ENCODE measurements at places on chromosomes 3 and 15.

GRCh38 chr3:156978481-156978961, 152.4 kb downstream of the LEKR1 start:
- no peak for DNase-seq

GRCh38 chr3:57068437-57069089, 8.1 kb downstream of the SPATA12 start:
- DNase-seq: no peak

DNA sequence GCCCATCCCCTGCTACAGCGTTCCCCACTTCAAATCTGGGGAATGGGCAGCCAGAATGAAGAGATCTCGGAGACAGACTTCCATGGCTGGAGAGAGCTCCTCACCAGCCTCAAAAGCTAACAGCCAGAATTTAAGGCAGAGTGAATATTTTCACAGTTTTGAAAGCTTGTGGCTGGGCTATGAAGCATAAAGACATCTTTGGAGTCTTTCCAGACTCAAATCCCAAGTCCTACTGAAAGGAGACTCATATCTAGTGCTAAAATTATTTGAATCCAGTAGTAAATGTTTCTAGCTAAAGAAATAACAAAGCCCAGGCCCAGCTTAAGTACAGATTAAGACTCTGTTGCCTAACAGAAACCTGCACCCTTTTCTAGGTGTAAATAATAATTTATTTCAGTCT, 628.4 kb upstream of the ALCAM start:
- DNase-seq: no peak

- DNase-seq: no peak
These were observed 1160.5 kb downstream of the IGSF11 start for GRCh38 chr3:117874028-117874690.

DNA sequence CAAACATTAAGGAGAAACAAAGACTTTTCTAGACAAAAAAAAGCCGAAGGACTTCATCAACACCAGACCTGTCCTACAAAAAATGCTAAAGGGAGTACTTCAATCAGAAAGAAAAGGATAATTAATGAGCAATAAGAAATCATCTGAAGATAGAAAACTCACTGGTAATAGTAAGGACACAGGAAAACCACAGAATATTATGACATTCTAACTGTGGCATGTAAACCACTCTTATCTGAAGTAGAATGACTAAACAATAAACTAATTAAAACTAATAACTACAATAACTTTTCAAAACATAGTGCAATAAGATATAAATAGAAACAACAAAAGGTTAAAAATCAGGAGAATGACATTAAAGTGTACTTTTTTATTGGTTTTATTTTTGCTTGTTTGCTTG, 584.5 kb upstream of the CCDC54 start:
- DNase-seq: no peak

DNA sequence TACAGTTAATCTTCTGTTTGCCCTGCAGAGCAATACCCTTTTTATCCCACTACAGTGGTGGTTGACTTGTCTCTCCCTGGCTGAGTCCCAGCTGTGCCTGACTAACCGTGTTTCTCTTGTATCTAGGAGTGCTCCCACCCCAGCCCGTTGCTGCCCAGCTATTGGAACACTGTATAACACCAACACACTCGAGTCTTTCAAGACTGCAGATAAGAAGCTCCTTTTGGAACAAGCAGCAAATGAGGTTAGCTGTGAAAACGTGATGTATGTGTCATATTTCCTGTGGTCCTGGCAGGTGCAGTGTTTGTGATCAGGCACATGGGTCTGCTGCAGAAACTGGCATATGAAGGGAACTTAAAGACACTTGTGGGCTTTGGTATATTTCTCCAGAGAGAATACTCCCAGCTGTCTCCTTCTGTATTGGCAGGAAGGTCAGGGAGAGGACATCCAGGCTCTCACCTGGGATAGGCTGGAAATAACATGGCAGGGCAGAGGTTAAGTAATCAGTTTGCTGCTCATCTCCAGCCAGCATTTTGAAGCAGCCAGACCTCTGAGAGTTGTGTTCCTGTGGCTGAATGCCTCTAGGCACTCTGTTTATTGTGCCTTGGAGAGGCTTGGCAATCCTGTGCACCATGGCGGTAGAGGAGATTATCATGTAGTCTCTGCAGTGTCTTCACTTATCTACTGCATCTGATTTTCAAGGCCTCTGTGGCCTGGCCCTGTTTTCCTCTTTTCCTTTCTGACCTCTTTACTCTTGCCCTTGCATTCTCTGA, 34.8 kb downstream of the ATG7 start:
- no peak for DNase-seq

DNA sequence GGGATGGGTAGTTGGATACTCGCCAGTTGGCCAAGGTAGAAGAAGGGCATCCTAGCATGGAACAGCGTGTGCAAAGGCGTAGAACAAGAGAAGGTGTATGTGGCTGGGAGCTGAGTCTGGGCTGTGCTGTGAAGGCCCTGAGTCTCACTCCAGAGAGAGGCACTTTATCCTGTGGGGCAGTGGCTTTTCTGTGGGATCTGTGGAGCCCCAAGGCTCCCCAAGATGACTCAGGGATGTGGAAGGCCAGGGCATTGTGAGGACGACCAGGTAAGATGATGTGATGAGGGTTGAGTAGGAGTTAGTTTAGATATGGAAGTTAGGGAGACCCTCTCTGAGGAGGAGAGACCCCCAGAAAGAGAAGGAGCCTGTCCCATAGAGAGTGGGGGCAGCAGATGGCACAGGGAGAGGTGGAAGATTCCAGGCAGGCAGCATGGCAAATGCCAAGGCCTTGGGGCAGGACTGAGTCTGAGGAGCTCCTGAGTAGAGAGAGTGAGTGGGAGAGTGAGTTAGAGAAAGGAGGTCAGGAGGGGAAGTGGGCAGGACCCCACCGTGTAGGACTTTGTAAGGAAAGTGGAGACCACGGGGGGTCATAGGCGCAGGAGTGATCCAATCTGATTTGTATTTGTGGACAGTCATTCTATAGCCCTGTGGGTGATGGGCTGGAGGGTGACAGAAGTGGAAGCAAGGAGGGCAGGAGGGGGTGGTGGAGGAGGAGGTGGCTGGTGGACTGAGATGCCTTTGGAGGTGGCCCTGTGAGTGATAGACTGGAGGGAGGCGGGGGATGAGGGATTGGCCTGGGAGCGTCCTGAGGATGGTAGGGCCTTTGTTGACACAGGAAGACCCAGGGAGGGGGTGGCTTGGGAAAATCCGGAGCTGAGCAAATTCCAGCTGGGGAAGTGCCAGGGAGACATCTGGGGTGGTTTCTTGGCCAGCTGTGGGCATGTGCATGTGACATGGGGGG, 50.3 kb downstream of the FBLN2 start:
- DNase-seq: no peak

GRCh38 chr3:169227911-169228310, 435.6 kb downstream of the MECOM start:
- DNase-seq: no peak

GRCh38 chr3:69890084-69890483, 109.4 kb upstream of the SAMMSON start:
- no peak for DNase-seq

- DNase-seq: no peak
These were observed 58.6 kb upstream of the TSC22D2 start for GRCh38 chr3:150349314-150350097.

GRCh38 chr3:76912841-76913383, 127.0 kb upstream of the ROBO2 start:
- DNase-seq: no peak
